ENCODE measurements at places on chromosomes 7 and 10.

DNA sequence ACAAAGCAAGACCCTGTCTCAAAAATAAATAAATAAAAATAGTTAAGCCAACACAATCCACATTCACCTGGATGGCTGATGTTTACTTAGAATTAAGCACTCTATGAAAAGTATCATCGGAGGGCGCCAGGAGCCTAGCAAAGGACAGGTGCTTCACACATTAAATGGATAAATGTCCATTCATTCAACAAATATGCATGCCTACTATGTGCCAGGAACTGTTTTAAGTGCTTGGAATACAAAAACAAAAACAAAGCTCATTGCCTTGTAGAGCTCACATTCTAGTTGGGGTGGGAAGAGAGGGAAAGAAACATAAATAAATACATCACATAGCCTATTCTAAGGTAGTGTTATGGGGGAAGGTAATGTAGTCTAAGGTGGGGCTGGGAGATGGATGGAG is 4.1 kb downstream of the BAIAP2L1 start:
- DNase-seq = no peak

GRCh38 chr10:71763352-71764127 is 9.8 kb downstream of the VSIR start:
- DNase-seq = no peak

GRCh38 chr7:157903710-157904109 is 566.9 kb downstream of the DNAJB6 start:
- no peak for DNase-seq

DNA sequence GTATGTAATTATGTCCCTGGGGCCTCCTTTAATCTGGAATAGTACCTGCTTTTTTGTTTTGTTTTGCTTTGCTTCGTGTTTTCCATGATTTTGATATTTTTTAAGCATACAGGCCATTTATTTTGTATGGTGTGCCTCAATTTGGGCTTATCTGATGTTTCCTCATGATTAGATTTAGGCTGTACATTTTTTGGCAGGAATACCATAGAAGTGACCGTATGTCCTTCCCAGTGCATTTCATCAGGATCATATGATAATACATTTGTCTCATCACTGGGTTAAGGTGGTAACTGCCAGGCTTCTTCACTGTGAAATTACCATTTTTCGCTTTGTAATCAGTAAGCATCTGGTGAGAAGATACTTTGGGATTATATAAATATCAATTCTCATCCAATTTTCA is 117.8 kb upstream of the SAMD8 start:
- no peak for DNase-seq

DNA sequence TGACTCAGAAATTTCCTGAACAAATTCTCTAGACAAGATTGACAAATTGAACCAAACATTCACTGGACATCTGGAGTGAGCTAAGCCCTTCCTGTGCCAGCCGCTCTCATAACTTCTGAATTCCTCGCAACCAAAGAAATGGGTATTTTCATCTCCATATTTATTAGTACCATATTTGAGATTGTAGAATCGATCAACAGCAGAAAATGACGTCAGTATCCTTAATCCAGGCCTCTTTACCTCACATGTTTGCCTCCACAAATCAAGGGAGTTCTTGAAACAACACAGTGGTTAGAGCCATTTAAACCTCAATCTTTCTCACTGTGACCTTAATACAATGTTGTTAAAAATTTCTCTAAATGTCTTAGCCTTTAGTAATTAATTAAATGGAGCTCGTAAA is 735.6 kb upstream of the SORCS1 start:
- no peak for DNase-seq

GRCh38 chr7:135827391-135827790 is 78.8 kb upstream of the FAM180A start:
- no peak for DNase-seq

- no peak for DNase-seq
Measured at GRCh38 chr10:36989233-36989632, 136.2 kb upstream of the ANKRD30A start.

GRCh38 chr10:125038637-125039036 is 96.7 kb downstream of the ZRANB1 start:
- DNase-seq = no peak

DNA sequence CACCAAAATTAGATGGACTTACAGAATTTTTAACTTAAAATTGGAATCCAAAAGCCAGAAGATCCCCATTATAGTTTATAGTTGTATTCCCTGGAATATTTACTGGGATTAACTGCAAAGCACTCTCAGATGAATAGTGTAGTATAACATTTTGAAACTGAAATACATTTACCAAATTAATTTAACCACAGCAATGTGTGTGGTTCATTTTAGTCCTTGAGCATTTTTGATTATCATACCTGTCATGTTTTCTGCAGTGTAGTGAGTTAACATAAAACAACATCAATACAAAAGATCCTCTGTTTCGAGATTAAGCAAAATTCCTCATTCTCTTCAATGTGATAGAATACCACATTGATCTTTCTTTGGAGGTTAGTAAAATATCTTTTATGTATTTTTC is 3.7 kb downstream of the VIM start:
- no peak for DNase-seq

GRCh38 chr10:3902809-3903410 is 117.9 kb upstream of the KLF6 start:
- no peak for DNase-seq

DNA sequence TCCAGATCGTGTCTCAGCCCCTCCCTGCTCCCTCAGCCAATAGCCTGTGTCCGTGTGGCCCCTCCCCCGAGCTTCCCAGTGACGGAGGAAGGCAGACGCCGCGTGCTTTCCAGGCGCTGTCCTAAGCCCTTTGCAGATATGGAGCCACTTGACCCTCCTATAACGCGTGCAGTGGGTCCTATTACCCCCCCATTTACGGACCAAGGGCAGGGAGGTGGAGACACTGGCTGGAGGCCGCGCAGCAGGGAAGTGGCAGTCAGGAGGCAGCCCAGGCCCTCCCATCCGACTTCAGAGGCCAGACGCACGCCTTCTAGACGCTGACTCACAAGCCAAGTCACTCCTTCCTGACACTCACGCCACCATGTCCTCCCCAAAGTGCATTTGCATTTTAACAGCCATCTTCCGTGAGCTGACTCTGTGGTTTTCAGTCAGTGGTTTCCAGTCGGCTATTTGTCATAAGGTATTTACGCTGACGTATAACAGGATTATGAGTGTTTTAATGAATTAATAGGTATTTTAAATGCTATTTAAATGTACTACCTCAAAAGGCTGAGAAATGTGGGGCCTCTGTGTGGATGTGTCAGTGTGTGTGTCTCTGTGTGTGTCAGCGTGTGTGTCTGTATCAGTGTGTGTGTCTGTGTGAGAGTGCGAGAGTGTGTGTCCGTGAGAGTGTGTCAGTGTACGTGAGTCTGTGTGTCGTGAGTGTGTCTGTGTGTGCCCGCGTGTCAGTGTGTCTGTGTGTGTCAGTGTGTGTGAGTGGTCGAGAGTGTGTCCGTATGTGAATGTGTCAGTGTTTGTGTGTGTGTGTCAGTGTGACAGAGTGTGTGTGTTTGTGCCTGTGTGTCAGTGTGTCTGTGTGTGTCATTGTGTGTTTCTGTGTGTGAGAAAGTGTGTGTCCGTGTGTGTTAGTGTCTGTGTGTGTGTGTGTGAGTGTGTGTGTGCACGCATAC is 92.0 kb upstream of the INSIG1 start:
- peak; percentile 67 for DNase-seq

GRCh38 chr7:148458263-148458662 is 132.3 kb upstream of the C7orf33 start:
- DNase-seq = no peak

DNA sequence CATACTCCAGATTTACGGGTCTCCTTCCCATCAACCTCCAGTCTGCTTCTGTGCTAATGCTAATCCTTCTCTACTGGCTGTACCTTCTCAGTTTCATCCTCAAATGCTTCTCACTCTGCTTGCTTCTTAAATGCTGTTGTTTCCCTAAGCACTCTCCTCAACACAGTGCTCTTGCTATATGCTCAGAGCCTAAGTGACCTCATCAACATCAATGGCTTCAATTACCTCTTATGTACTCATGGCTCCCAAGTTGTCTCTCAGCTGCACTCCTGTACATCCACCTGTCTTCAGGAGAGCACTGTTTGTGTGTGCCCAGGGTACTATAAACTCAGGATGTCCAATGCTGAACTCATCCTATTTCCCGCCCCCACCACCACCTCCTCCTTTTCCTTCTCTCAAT is 22.5 kb downstream of the ELAPOR2 start:
- no peak for DNase-seq

- DNase-seq = no peak
Measured at GRCh38 chr7:142948603-142949002, 9.3 kb downstream of the LLCFC1 start.

DNA sequence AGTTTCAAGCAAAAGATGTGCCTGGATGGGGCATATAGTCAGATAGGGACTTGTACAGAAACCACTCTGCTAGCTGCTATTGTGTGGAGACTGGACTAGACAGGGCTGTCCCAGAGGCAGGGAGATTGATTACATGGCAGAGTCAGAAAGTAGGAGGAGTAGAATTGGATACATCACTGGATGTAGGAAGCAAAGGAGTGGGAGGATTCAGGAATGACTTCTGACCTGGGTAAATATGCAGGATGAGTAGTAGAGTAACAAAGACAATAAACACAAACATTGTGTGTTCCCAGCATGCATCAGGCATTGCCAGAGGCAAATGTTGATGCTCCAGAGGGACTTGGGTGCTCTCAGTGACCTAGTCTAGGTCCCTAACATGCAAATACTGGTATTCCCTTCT is 30.9 kb upstream of the MAT1A start:
- no peak for DNase-seq

DNA sequence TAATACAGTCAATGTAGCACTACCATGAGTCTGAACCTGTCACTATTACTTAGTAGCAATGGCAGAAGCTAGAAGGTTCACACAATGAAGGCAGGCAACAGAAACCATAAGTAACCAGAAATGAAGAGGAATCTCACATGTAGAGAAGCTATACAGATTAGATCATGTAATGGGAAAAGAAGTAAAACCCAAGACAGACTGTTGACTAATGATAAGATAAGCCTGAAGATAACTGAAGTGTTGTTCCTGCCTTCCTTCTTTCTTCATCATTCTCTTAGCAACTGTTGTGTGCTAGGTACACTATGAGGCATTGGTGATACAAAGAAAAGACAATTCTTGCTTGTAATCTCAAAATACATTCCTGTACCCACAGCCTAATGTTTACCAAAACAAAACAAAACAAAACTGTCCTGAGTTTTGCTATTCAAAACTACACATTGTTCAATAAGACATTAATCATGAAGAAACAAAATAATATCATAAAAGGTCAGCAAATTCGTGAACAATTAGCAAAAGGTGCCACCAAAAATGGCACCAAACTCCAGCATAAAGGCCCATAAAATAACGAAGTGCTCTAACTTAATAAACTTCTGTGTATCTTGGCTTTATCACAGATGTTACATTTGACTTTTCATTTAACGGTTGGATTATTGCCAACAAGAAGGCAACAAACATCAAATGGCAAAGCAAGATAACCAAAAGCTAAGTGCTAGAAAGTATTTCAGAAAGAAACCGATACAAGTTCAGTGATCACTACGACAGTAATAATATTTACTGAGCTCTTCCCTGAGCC is 27.1 kb downstream of the ZNF800 start:
- DNase-seq = no peak

DNA sequence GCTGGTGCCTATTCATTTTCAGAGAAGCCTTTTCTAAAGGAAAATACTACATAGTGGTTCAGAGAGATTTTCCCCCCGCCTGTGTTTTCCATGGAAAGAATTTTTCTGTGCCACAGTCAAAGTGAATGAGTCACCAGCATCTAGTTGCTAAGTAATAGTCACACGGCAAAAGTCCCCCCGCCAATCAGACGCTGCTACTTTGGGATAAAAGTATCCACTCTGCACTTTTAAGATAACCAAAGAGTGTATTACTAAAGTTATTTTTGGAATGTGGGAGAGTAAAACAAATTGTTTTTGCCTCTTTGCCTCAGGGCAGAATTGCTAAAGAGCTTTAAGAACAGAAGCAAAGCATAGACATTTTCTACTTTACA is 23.5 kb downstream of the ABLIM1 start:
- no peak for DNase-seq

- DNase-seq = no peak
Measured at GRCh38 chr7:92547579-92547978, 19.0 kb downstream of the RBM48 start.

DNA sequence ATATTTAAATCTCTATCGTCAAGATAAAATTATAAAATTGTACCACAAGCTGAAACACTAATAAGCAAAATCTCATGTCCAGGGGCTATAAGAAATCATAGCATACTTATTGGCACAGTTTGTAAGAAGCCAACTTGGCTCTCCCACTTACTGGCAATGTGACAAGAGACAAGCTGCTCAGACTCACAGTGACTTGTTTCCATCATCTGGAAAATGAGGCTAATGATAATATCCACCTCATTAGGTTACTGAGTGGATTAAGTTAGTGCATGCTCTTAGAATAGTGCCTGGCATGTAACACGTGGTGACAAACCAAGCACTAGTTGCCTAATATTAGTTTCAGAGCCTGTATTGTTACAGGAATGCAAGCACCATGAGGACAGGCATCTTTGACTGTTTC is 234.4 kb downstream of the GLI3 start:
- DNase-seq = no peak

- DNase-seq = no peak
Measured at GRCh38 chr7:131300572-131301466, 26.9 kb upstream of the MKLN1 start.

- no peak for DNase-seq
Measured at GRCh38 chr10:12668634-12669033, 319.3 kb downstream of the CAMK1D start.
